ENCODE measurements at places on chromosomes 7 and 10. TPM values are rescaled to one million over a fixed set of nuclear protein-coding genes. Genes with fewer than 3 reads are reported as not detected.

Gene ARHGEF35
- total RNA-seq: 1.2 TPM

Gene SGCE
- total RNA-seq: 59.2 TPM

Gene KCNMA1
- total RNA-seq: 7.0 TPM

Gene RELN
- total RNA-seq: 0.65 TPM

Gene LIPJ
- not detected for total RNA-seq

Gene GPR158
- total RNA-seq: 0.40 TPM

Gene SLC16A12
- total RNA-seq: 0.91 TPM

Gene ACSM6
- total RNA-seq: not detected

Measured in epithelial cell of alveolus of lung (primary cell).